Stomach (tissue), 19 donors: ENCODE measurements at places on chromosomes 5 and 9.

DNA sequence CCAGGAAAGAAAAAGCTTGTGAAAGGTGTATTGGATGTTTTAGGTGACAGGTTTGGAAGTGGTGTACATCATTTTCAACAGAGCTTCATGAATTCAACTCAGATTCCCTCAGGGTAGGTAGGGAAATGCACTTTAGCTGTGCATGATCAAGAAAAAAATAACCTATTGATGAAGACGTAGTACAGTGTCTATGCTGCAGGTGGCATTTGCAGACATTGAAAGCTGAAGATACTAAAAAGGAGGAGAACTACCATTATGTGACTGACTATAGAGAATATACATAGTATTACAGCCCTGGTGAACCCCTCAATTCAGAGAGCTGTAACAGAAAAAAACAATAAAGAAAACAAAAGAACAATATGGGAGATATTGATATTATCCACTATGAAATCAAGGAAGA, 2344.7 kb upstream of the ACO1 start:
- DNase-seq = no peak

DNA sequence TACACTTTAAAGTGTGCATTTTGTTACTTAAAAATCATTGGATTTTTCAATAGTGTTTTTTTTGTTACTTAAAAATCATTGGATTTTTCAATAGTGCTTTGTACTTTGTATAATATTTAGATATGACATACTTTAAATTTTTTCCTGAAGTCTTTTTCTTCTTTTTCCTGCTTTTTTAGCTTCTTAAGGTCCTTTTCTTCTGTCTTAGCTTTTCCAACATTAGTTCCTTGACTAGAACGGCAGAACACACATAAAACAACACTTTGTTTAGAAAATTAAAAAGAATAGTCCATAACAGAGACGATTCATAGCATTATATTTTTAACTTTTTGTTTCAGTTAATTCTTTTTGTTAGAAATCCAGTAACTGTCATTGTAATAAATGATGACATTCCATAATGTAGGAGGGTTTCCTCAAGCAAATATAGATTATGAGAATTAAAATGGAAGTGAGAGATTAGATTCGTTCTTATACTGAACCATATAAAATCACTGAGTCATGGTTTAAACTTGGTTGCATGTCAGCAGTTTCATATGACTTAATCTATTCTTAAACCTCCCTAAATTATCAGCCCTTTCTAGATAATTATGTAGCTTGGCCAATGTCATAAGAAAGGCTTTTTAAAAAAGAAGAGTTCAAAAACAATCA, 45.3 kb upstream of the RICTOR start:
- DNase-seq = no peak

- DNase-seq = peak; percentile 66
These were observed 1.8 kb downstream of the PTGER4 start for GRCh38 chr5:40681363-40682153.

DNA sequence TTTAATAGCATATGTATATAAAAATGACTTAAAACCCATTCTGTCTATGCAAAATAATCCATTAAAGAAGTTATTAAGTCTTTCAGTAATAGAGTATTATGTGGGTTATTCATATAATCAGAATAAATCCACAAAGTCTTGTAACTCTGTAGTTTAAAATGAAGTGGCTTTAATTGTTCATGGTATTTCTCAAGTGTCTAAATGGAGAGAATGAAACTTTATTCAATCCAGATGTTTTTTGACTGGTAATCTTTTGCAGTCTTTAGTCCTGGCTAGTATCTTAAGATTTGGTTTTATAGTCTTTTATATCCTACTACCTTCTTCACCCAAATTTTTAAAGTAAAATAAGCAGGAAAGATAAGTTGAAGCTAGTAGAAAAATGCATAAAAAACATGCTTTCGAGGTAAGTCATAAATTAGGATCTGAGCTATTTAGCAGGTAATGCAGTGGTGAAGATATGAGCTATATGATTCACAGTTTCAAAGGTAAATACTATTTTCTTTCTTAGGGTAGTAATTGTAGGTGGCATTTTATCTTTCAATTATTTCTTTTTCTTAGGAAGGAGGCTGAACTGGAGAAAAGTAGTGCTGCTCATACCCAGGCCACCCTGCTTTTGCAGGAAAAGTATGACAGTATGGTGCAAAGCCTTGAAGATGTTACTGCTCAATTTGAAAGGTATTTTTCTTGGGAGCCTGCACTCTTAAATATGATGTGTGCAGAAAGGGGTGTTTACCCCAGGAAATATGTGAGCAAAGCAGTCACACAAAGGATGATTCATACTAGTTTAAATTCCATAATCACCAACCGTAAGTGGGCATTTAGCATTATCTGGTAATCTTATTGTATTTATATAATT, 17.9 kb downstream of the HMMR start:
- no peak for DNase-seq

- peak; percentile 85 for DNase-seq
These were observed 5.7 kb upstream of the NOTCH1 start for GRCh38 chr9:136551401-136552116.

DNA sequence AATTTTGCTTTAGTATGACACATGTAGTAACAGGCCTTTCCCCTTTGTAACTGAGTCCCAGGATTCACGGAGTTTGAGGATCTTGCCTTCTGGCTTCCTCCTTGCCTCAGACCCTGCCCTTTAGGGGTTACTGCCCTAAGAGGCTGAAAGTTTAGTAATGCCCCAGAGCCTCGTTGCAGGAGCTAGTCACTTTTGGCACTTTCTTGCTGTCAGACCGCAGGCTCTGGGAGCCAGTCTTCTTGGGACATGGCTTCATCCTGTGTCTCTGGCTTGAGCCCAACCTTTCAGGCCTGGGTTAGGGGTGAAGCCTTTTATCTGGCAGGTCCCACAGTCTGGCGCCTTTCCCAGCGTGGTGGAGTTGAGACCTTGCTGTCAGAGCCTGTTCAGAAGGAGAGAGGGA, 185.6 kb upstream of the DMRT1 start:
- DNase-seq = peak; percentile 30

- no peak for DNase-seq
These were observed 59.5 kb downstream of the CDC42SE2 start for GRCh38 chr5:131323378-131323777.

GRCh38 chr9:117681888-117682287, 22.3 kb upstream of the TLR4 start:
- DNase-seq = no peak

DNA sequence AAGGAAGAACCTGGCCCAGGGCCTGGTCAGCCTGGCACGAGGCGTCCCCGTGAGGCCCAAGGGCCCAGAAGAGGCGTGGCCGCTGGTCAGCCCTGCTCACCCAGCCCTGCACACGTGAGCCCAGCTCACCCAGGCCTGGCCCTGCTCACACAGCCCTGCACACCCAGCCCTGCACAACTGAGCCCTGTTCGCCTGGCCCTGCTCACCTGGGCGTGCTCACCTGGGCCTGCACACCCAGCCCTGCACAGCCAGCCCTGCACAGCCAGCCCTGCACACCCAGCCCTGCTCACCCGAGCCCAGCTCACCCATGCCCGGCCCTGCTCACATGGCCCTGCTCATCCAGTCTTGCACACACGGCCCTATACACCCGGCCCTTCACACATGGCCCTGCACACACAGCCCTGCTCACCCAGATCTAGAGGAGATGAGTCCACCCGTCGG, 2.1 kb downstream of the ZDHHC11 start:
- DNase-seq = no peak

- DNase-seq = no peak
These were observed 37.4 kb downstream of the CAMK4 start for GRCh38 chr5:111261610-111262009.

- no peak for DNase-seq
These were observed 1194.6 kb upstream of the WWC1 start for GRCh38 chr5:167096816-167097215.

DNA sequence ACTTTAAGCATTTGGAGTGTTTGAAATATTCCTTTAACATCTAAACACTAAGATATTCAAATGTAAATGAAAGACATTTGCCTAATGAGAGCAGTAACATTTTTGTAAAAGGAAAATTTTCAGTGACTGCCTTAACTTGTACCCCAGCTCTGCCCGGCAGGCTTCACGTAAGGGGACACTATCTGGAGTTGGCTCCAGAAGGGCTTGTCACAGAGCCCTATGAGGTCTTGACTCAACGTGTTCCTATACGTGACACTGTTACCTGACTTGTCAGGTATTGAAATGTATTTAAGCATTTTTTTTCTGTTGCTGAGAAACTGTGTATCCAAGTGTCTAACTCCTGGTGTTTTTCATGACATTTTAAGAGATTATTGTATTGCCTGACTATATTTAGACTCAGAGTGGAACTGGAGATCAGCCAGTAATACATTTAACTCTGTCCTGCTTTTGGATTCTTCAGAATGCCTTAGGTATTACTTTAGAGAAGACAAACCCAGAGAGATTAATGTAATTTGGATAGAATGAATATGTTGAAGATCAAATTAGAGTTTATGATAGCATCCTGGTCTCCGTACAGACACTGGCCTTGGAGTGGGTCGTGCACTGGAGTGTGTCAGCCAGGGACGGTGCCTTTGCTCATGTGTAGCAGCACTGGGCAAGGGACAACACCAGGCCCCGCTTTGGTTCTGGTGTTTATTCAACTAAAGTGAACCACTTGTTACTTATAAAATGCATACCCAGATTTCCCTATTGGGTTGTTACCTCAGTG, 34.6 kb upstream of the PHF2 start:
- no peak for DNase-seq

DNA sequence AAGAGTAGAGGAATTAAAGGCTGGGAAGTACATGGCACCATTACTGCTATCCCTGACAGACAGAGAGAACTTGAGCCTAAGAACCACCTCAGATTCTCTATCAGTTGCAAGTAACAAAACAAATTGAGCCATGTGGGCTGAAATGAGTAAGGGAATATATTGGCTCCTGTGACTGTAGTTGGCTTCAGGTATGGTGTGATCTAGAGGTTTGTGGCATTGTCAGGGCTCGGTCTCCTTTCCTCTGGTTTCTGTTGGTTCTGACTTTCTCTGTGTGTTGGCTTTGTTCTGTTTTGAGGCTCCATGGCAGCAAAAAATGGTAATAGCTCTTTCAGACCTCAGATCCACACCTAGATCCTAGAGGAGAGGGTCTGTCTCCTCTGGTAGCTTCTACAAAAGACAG, 5.7 kb downstream of the GALNT10 start:
- DNase-seq = no peak

- DNase-seq = no peak
These were observed 19.6 kb downstream of the TJP2 start for GRCh38 chr9:69193685-69194032.

GRCh38 chr5:170247363-170247762, 14.6 kb downstream of the C5orf58 start:
- DNase-seq = no peak

- DNase-seq = peak; percentile 91
These were observed 5.0 kb upstream of the CXXC5 start for GRCh38 chr5:139642891-139643871.

DNA sequence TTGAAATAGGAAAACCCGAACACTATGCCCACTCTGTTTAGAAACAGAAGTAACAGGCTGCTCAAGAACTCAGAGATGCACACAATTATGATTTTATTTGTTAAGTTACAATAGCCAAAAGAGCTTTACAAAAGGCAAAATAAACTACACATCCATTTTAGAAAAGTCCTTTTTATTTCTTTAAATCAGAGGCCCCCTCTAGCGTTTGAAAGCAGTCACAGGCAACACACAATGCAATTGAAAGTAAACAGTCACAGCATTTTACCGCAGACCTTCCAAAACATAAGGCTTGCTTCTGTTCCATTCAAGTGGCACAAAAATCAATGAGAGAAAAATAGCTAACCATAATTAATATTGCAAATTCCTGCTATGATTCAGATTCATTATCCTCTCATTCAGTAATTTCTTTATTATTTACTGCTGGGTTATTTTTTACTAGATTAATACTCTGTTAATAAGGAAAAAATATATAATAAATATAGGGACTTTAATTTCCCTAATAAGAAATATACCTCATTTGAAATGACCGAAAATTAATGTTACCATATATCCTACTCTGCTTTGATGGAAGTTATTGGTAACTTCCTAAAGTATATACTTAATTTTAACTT, 78.3 kb downstream of the CEP120 start:
- DNase-seq = peak; percentile 69

DNA sequence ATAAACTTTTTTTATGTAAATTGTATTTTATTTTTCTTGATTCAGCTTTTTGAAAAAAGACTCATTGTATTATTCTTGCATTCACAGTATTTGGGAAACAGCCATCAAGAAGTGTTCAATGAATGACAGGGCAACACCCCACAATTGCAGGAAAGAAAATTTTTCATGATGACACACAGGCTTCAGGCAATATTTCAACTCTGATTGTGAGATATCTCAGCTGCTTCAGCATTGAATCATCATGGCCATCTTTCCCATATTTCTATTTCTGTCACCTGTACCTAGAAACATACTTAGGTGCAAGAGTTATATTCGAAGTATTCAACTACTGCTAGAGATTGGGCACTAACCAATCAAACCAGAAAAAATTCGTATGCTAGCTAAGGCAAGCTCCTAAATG, 446.0 kb downstream of the ISL1 start:
- no peak for DNase-seq

- DNase-seq = no peak
These were observed 284.4 kb upstream of the RGMB start for GRCh38 chr5:98489021-98489420.

DNA sequence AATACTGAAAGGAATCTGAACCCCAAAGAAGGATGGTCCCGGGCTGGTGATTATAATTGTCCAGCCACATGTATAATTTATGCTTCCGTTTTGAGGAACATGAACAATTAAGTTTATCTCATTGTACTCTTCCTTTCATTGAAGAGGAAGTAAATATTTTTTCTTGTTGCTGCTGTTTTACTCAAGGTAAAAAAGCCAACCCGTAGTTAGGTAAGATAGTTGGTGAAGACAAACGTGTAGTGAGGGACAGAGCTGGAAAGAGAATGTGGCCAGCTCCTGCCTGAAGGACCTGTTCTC, 5.1 kb downstream of the RCL1 start:
- no peak for DNase-seq

GRCh38 chr9:37800631-37801286, at the start of gene DCAF10:
Gene DCAF10, plus strand, starts transcription at chr9:37800797. Its CDS starts 70 bp downstream, at chr9:37800867.
- peak; percentile 90 for DNase-seq

DNA sequence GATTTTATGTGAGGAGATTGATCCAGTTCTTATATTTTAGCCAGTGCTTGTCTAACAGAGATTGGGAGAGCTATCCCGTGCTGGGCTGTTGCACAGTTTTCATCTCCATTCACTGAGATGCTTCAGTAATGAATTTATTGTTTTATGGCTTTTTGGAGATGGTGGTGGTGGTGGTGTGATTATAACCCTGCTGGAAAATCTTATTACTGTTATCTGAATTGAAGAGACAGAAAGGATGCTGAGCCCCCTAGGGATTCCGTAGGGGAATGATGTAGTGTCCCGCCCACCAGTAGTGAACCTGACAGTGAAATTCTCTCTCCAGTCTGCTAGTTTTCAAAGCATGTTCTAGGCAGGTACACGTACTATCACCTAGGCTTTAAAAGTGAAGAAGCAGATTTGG, 1.9 kb downstream of the RAI14 start:
- peak; percentile 31 for DNase-seq

- no peak for DNase-seq
These were observed 37.5 kb downstream of the SPOCK1 start for GRCh38 chr5:137461391-137462264.

GRCh38 chr5:137665678-137666460, 70.0 kb downstream of the KLHL3 start:
- peak; percentile 47 for DNase-seq
